Right renal cortex interstitium (tissue), 3 donors: ENCODE measurements at places on chromosomes 6 and 20.

DNA sequence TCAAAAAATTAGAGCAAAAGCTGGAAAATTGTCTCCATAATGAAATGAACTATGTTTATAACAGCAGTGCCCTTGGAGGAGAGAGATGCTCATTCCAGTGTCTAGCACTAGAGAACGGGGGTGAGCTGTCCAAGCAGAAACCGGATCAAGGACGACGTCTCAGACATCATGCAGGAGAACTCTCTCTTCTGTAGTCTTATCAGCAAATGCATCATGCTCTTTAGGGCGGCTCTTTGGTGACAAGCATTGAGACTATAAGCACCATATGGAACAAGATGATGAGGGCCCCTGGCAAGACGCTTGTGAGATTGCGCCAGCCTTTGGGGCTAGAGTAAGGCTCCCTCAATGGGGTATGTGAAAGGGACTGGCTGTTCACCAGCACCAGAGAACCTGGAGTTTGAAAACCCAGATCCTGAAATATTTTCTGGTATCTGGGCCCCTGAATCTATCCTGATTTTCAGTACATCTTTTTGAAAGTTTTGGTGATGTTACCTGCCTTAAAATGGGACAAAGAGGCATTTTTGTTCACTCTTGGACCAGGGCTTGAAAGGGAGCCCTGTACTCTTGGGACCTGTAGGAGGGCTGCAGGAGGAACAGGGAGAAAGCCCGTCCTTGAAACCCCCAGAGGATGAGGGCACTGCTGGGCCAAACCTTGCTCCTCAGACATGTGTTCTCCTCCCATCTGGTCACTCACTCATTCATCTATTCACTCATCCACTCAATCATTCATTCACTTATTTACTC is 127.6 kb downstream of the TTLL2 start:
- no peak for DNase-seq

DNA sequence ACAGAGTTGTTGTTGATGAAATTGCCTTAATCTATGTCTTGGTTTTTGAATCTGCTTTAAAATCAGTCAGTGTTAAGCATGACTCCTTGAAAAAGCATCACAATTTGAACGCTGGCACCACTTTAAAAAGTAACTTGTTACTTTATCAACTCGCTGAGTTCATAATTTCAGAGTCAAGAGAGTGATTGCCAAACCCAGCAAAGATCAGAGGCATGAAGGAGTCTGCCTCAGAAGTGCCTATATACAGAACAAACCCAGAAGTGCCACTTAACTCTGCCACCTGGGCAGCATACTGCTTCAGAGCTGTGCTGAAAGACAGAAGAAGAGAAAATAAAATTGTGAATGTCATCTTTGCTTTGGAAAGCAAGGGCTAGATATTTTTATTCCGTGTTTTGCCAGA is 73.6 kb upstream of the HCRTR2 start:
- no peak for DNase-seq

DNA sequence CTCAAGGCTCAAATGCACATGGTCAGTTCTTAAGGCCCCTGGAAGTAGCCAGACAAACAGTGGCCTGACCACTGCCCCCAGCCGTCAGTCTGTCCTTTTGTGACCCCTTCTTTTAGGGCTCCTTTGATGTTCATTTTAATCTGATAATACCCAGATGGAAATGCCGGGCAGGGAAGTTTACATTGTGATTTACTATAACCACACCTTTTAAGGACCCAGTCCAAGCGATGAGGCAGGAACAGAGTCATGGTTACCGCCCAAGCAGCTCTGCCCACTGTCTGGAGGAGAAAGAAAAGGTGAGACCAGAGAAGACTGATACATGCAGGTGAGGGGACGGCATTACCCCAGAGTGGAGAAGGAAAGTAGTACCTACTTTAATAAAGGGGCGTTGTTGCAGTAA is 110.6 kb downstream of the PLEKHG1 start:
- no peak for DNase-seq

DNA sequence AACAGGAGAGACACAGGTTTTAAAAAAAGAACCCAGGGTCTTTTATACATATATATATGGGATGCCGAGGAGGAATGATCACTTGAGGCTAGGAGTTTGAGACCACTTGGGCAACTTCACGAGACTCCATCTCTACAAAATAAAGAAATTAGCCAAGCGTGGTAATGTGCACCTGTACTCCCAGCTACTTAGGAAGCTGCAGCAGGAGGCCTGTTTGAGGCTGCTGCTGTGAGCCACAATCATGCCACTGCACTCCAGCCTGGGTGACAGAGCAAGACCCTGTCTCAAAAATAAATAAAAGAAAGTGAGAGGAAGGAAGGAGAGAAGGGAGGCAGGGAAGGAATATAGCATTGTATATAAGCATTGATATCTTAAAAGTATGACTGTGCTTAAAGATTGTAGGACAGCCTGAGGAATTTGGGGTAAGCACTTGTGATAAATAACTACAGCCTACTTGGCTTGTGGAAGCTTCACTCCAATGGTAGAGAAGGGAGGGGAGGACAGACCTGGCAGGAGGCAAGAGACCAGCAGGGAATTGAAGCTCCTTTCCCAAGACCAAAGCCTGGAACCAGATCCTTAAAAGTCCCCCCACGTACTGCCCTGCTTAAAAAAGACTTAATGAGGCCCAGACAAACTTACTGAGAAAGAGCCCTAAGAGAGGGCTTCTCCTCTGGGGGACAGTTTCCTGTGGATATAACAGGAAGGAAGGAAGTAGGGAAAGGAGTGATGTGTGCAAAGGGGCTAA is 2.5 kb upstream of the SNTA1 start:
- DNase-seq: no peak

DNA sequence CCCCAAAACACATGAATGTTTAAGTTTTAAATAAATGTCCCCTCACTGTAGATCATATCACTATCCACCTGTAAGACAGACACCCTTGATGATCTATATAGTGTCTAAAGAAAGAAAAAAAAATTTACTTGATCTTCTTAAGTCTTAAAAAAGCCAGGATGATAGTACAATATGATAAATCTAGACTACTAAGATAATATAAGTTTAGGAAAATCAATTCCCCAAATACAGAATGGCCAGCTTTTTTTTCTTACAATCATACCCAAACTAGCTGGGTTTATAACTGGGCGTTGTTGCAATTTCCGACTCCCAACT is 14.4 kb downstream of the ZNF217 start:
- DNase-seq: no peak

GRCh38 chr6:5034328-5034727 is 30.5 kb upstream of the RPP40 start:
- no peak for DNase-seq

GRCh38 chr20:16744178-16744807 is 3.9 kb upstream of the OTOR start:
- DNase-seq: no peak

GRCh38 chr20:47862574-47863240 is 77.4 kb upstream of the SULF2 start:
- DNase-seq: no peak

- no peak for DNase-seq
Observed at GRCh38 chr6:169894377-169894960, 143.0 kb downstream of the ERMARD start.

DNA sequence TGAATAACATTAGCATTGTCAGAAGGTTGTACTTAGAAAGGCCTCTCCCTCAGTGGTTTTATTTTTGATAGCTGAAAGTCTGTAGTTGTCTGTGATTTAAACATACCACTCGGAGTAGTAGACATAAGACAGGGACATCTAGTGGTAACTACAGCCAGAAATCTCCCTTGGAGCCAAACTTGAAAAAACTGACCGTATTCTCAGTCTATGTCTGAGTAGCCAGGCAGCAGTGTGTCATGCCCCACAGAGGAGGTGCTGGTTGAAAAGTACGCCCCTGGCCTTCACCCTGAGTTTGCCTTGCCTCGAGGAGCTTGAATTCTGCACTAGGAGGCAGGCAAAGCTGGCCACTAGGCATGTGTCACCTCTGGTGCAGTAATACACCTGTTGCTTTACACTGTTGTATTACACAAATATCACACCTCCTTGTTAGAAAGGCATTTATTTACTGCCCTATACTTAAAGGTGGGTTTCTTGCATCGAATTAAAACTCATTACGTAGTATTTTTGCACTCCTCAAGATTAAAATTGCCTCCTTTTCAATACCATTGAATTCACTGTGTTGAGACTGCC is 20.8 kb downstream of the ZBTB2 start:
- no peak for DNase-seq

DNA sequence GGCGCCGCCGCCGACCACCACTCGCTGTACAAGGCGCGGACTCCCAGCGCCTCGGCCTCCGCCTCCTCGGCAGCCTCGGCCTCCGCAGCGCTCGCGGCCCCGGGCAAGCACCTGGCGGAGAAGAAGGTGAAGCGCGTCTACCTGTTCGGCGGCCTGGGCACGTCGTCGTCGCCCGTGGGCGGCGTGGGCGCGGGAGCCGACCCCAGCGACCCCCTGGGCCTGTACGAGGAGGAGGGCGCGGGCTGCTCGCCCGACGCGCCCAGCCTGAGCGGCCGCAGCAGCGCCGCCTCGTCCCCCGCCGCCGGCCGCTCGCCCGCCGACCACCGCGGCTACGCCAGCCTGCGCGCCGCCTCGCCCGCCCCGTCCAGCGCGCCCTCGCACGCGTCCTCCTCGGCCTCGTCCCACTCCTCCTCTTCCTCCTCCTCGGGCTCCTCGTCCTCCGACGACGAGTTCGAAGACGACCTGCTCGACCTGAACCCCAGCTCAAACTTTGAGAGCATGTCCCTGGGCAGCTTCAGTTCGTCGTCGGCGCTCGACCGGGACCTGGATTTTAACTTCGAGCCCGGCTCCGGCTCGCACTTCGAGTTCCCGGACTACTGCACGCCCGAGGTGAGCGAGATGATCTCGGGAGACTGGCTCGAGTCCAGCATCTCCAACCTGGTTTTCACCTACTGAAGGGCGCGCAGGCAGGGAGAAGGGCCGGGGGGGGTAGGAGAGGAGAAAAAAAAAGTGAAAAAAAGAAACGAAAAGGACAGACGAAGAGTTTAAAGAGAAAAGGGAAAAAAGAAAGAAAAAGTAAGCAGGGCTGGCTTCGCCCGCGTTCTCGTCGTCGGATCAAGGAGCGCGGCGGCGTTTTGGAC is 2.0 kb downstream of the SOX4 start:
- no peak for DNase-seq

GRCh38 chr6:132194529-132194928 is 206.7 kb downstream of the MOXD1 start:
- DNase-seq: no peak

DNA sequence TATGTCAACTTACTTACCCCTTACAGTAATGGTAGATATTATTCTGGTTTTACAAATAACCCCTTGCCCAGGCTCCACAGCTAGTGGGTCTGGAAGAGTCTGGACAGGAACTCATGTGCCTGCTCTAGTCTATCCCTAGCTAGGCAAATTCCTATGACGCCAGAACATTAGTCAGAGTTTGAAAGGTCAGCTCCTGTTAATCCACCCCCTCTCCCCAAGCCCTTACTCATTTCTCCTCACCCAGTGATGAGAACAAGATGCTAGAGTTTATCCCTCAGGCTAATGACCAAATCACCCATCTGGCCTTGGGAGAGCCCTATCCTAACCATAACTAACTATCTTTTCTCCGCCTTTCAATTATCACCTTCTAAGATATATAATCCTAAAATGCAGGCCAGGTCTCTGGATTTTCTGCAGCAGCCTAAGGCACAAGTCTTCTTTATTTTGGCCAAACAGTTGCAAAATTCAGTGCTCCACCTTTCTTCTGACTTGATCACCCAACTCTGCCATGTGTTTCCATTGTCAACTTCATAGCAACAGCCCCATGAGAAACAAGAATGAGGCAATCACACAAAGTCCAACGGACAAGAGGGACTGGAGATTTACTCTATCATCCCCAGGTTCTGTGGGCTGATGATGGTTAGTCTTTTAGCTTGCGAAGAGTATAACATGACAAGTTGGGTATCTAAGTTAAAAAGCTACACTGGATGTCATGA is 113.3 kb downstream of the TASP1 start:
- DNase-seq: no peak

GRCh38 chr6:53752856-53753255 is 41.9 kb upstream of the LRRC1 start:
- no peak for DNase-seq

DNA sequence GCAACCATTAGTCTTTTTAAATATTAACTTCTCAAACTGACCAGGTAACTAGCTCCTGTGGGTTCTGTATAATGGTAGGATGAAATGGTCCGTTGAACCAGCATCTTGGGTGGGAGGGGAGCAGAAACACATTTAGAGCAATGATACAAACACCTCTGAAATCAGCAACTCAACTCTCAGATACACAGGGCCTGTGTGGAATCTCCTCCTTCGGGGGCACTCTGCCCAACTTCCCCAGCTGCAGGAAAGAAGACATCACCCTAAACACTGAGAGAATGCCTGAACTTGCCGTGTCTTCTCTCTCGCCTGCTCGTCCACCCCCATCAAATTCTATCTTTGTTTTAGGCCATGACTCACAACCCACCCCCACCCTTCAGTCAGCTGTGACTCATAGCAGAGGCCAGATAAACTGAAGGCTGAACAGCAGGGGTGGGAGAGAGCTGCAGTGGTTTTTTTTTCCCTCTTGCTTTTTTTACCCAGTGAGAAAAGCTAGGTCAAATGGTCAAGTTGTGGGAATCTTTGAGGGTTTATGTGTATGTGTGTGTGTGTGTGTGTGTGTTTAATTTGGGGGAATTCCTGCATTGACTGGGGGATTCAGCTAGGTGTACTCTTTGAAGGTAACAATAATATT is 593.4 kb upstream of the JAG1 start:
- DNase-seq: no peak

- DNase-seq: no peak
Observed at GRCh38 chr20:59583428-59584277, 20.7 kb upstream of the PHACTR3 start.

DNA sequence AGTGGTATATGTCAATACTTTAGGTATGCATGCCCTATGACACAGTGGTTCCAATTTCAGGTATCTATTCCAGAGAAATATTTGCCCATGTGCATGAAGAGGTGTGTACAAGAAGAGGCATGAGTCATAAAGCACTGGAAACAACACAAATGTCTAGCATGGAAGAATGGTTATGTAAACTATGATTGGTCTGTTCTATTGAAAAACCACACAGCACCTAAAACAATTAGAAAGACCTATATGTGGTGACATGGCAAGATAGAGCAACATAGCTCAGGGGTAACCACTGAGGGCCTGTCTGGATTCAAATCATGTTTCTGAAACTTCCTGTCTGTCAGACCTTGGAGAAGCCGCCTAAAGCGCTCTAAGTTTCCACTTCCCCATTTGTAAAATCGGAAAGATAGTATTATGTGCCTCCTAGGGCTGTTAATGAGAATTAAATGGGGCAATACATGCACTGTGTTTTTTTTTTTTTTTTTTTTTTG is 76.0 kb upstream of the SHLD1 start:
- no peak for DNase-seq

GRCh38 chr6:39166189-39166911 is 51.4 kb upstream of the SAYSD1 start:
- peak; percentile 47 for DNase-seq

- no peak for DNase-seq
Observed at GRCh38 chr6:41732591-41733359, 2.6 kb downstream of the TFEB start.
